ENCODE measurements at places on chromosomes 6 and 20.
A peak's percentile ranks its signal among the peaks of the same experiment; 100 is the strongest.

DNA sequence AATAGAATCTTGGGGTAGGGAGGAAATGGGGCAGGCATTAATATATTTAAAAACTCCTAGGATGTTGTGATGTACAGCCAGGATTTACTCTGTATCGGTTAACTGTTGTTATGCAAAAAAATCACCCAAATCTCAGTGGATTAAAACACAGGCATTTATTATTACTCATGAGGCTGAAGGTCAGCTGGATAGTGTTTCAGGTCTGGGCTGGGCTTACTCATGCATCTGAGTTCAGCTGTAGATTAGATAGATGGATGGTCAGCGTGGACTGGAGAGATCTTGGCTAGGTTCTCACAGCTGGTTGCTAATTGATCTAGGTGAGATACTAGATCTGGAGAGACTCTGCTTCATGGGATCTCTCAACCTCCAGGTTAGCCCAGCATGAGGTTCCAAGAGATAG lies 131.4 kb downstream of the BTBD3 start:
- no peak for DNase-seq

DNA sequence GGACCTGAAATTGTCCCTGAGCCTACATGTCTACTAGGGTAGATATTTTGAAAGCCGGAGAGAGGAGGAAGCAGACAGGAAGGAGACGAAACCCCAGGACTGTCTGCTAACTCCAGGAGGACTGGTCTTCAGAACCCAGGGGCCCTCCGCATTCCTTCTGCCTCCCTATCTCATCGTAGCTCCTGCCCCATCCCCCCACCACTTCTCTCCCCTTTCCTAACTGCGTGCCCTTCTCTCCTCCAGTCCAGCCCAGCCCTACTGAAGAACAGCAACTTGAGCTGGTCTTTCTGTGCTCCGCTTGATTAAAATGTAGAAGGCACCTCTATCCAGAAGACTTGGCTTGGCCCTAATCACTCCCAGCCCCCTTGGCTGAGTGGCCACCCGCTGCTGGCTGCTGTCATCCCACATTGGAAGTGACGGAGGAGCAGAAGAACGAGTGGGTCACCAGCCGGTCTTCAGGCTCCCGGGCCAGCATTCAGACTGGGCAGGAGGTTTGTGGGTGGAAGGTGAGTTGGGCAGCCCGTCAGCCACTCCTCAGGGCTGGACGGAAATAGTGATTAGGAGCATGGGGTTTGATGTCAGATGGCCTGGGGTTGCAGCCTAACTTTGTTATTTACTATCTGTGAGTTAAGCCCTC lies 28.8 kb upstream of the ANGPT4 start:
- no peak for DNase-seq

DNA sequence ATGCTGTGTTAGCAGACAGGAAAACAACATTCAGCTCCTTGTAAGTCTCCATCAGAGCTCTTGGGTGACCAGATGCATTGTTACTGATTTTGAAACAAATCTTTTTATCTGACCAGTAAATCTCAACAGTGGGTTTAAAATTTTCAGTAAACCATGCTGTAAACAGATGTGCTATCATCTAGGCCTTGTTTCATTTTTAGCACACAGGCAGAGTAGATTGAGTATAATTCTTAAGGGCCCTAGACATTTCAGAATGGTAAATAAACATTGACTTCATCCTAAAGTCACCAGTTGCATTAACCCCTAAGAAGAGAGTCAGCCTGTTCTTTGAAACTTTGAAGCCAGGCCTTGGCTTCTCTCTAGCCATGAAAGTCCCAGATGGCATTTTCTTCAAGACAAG lies 237.2 kb upstream of the BMP2 start:
- no peak for DNase-seq

DNA sequence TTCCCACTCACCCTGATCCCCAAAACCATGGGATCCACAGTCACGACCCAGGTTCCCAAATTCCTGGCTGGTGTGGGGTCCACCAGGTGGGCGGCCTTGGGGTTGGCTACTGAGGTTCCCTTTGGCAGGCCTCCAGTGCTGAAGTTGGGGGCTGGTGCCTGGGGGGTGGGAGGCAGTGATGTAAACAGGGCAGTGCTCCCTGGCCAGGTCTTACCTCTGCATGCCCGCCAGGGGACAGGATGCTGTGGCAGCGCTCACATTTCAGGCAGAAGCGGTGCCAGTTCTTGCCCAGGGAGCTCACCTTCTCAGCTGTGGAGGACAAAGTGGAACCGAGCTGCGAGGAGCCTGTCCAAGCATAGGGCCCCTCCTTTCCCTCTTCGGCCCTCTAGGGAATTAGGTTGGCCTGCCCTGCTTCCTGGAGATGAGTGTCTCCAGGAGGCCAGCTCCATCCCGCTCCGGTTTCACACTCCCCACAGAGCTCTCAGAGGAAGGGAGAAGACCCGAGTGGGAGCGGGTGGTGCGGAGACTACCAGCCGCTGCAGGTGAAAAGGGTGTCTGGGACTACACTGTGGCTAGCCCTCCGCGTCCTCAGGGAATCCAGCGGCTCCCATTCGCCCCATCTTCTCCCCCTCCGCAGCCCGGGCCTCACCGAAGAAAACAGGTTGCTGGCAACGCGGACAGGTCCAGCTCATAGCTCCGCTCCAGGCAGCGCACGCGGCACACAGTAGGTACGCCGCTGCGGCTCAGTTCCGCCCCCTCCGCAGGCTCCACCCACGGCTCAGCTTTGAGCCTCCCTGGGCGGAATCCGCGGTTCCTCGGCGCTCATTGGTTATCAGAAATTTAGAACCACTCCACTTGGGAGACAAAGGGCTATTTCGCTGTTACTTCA lies at the start of gene CRIP3:
Gene CRIP3 (minus strand): TSS at position 726 of the 889 bp plus-strand sequence. CDS start 34 bp downstream, at position 692.
- peak; percentile 66 for DNase-seq

GRCh38 chr6:43891072-43891870 lies 121.3 kb downstream of the VEGFA start:
- DNase-seq = no peak

GRCh38 chr20:17617212-17617867 lies 47.5 kb downstream of the DSTN start:
- peak; percentile 65 for DNase-seq

GRCh38 chr6:53413326-53413725 lies 64.6 kb upstream of the ELOVL5 start:
- no peak for DNase-seq

Measured in activated T-cell treated with anti-CD3 and anti-CD28 coated beads, Interleukin-2, amount 50 U/mL, for 24 hours (primary cell).